ENCODE measurements at places on chromosomes 5 and 9.

GRCh38 chr5:156402387-156402921 is 75.5 kb downstream of the SGCD start:
- DNase-seq: peak; percentile 47

GRCh38 chr5:153718713-153719112 is 228.2 kb downstream of the GRIA1 start:
- DNase-seq: no peak

DNA sequence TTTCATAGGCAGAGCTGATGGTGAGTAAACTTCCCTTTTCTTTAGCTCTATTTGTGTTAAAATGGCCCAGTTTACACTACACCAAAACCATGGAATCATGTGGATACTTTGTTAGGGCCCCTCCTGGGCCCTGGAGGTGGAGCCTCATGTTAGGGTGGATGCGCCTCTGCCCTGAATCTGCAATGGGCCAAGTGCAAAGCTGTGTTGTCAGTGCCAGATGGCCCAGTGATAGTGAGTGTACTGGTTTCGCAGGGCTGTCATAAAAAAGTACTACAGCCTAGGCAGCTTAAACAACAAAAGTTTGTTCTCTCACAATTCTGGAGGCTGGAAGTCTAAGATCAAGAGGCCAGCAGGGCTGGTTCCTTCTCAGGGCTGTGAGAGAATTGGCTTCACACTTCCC is 64.8 kb downstream of the HSPA4 start:
- no peak for DNase-seq

- no peak for DNase-seq
These were observed 581.0 kb upstream of the RORB start for GRCh38 chr9:73916016-73916673.

GRCh38 chr5:117220730-117221129 is 646.1 kb upstream of the SEMA6A start:
- DNase-seq: no peak

- DNase-seq: no peak
These were observed 14.6 kb upstream of the ICE1 start for GRCh38 chr5:5407924-5408323.

GRCh38 chr9:135728436-135729110 is 26.6 kb downstream of the KCNT1 start:
- no peak for DNase-seq

DNA sequence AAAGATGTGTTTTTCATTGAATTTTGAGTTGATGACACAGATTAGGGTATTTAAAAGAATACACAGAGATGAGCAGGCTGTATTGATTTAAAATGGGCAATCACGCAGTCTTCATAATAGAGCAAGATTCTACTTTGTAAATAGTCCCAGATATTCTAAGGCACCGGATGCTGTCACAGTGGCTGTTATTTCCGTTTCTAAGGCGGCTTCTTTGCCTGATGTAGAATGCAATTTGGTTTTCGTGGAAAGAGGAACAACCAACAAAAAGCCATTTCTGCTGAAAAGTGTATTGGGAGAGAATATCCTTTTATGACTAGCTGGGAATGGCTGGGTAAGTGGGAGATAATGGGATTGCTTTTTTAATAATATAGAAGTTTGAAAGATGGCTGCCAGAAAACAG is 17.5 kb downstream of the PRKACG start:
- DNase-seq: no peak

GRCh38 chr5:141841378-141842180 is 36.6 kb downstream of the PCDH1 start:
- DNase-seq: peak; percentile 21

DNA sequence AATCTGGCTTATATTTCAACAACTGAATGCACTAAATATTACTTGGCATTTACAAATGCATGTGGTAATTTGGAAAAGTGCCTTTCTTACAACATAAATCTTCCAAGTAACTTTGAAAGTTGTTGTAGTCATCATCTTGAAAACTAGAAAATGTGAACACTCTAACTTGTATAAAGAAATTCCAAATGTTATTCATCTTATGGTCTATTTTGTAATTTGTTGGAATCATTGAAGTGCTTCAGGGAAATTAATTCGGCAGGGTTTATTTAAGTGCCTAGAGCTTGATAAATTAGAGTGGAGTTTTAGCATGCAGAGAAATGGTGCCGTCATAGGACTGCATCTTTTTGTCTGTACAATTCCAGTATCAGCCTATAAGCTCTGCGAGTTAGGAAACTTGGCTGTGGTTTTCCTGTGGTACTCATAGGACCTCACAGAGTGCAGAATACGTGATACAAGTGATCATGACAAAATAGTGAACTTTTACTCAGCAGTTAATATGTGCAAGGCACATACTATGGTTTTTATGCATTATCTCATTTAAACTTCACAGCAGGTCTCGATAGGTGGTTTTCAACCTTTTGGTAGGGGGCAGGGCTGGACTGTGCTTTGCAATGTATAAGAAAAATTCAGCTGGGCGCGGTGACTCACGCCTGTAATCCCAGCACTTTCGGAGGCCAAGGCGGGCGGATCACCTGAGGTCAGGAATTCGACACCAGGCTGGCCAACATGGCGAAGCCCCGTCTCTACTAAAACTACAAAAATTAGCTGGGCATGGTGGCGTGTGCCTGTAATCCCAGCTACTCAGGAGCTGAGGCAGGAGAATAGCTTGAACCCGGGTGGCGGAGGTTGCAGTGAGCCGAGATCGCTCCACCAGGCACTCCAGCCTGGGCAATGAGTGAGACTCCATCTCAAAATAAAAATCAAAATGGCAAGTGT is 79.6 kb downstream of the RAI14 start:
- DNase-seq: no peak

DNA sequence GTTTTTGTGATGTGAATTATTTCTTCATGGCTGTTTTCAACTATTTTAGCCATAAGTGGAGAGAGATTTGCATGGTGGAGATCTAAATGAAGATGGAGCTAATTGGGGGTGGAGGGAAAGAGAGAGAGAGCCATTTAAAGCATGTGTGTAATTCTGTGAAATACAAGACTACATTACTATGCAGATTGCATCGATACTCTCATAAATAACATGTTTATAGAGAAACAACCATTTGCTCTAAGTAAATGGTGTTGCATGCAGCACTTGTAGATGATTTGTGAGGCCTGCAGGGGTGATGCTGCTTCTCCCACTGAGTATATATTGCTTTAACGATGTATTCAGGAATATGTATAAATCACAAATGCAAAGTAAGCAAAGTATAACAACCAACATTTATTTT is 270.2 kb upstream of the RIOK2 start:
- DNase-seq: no peak

DNA sequence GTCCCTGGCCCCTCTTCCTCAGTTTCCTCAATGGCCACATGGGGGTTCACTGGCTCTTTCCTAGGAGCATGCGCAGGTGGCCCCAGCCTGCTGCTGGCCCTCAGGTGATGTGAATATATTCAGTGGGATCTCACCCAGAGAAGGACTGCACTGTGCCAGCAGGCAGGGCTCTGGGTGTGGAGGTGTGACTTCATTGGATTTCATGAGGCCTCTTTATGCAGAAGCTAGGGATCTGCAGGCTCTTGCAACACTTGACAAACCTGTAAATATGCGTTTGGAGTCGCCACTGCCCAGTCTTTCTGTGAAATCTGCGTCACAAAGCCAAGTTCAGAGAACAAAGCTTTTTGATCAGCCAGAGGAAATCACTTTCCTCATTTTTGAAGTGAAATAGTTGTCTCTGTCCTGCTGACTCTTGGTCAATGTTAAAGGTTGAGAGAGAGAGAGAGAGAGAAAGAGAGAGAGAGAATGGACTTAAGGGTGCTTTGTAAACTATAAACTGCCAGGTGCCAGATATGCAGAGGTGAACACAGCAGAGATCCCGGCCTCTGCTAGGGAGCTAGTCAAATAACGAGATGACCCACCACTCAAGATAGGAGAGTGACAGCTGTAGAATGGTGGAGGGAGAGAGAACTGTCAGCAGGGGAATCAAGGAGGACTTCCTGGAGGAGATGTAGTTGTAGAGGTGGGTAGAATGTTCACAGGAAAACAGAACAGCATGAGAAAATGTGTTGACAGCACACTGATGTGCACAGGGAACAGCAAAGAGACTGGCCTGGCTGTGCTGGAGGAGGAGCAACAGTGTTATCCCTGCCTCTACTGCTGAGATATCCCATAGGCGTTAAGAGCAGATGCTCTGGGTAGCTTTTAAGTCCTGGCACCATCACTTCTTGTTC is 167.0 kb upstream of the ZNF618 start:
- DNase-seq: no peak

DNA sequence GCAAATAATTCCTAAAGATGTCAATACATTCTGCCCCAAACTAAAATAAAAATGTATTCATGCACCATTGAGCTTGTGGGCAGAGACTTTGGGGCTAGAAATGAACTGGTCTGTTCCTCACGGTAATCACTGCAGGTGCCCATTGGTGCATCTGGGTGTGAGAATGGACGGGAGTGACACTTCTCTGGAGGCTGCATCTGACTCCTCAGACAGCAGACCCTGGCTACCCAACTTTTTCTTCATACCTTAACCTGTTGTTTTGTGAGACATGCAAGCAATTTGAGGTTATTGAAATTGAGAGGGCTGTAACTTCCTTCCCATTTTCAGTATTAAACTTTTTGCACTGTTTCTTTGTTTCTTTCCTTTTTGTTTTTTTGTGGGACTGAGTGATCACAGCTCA is 333.4 kb downstream of the ICE1 start:
- DNase-seq: no peak

GRCh38 chr5:111223787-111224560 is at the start of gene CAMK4:
TSS of gene CAMK4 (plus strand) at chr5:111224384. CDS start at chr5:111224484, 100 bp downstream.
- DNase-seq: peak; percentile 45

- DNase-seq: no peak
These were observed 665 bp downstream of the ASS1 start for GRCh38 chr9:130445268-130445983.

DNA sequence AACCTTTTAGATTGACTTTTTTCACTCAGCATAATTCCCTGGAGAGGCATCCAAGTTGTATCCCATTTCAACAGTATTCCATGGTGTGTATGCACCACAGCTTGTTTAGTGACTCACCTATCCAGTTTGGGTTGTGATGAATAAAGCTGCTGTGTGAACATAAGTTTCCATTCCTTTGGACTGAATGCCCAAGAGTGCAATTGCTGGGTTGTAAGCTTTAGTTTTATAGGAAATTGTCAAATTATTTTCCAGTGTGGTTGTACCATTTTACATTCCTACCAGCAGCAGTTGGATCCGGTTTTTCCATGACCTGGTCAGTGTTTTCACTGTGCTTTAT is 60.9 kb upstream of the TMED7 start:
- DNase-seq: no peak

DNA sequence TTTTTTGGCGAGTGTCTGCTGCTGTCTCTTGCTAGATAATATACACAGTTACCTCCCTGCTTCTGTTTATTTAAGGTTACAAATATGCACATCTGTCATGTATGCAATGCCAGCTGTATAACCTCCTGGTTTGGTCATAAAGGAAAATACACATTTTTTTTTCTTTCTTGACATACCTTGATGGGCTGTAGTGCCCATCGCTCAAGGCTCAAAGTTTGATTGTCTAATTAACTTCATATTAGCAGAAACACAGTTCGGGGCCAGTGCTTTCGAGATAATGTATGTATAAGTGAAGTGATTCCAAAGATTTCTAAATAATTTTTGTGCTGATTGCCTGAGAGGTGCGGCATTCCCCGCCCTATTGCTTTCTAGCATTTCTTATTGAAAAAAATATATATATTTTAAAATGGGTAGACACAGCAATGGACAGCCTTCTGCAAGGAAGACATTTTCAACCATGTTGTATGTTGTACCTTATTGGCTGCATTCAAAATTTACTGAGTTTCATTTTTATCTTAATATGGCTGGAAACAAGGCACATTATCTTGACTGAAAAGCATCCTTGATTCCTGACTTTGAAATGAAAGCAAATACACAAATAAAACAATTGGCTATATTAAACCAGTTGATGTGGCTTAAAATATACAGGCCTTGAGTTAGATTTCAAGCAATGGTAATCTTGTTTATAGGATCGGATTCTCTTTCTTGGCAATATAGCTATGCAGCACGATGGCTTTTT is 206.2 kb downstream of the MEF2C start:
- DNase-seq: no peak

- no peak for DNase-seq
These were observed 331.5 kb downstream of the SLIT3 start for GRCh38 chr5:168969326-168969886.

DNA sequence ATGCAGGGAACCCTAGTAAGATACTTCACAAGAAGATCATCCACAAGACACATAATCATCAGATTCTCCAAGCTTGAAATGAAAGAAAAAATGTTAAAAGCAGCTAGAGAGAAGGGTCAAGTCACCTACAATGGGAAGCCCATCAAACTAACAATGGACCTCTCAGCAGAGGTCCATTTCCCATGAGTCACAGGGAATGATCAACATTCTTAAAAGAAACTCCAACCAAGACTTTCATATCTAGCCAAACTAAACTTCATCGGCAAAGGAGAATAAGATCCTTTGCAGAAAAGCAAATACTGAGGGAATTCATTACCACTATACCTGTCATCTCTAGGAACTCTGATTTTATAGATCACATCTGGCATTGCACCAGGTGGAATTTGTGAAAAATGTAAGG is 52.9 kb upstream of the SPATA31E1 start:
- no peak for DNase-seq

DNA sequence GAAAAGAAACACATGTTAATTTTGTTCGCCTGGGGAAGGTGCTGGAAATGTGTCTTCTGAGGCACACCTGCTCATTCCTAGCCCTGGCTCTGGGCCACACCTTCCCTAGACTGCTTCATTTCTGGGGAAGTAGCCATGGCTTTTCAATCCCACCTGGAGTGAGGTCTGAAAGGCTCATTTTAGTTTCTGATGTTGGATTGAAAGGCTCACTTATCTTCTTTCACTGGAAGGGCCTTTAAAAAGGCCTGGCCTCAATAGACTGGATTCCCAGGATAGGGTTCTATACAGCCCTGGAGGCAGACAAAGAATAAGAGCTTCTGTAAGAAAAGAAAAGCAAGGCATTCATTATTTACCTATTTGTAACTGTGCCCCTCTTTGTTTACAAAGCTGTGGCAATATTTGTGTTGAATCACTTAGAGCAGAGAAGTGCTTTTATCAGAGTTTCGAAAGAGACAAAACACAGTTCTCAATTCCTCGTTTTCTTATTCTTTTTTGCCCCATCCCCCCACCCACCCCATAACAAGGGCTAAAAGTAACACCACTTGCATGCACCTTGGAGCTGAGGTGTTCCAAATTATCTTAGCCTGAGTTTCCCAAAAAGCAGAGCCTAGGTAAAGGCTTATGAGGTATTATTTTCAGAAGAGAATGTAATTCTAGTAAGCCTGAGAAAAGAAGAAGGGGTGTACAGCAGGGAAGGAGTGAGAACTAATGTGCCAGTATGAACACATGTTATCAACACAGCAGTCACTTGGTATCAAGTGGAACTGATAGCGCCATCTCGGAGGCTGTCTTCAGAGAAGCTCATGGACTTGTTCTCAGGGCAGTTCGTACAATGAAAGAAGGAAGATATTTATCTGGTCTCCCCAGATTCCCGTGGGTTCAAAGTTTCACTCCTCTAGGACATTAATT is 413.1 kb downstream of the KCTD16 start:
- DNase-seq: no peak

- no peak for DNase-seq
These were observed 169.8 kb upstream of the FREM1 start for GRCh38 chr9:15079989-15080388.
